NCI-H1092 treated with DMSO at 0.1 percent for 48 hours (cell line): ENCODE measurements at places on chromosomes 16 and 17.

DNA sequence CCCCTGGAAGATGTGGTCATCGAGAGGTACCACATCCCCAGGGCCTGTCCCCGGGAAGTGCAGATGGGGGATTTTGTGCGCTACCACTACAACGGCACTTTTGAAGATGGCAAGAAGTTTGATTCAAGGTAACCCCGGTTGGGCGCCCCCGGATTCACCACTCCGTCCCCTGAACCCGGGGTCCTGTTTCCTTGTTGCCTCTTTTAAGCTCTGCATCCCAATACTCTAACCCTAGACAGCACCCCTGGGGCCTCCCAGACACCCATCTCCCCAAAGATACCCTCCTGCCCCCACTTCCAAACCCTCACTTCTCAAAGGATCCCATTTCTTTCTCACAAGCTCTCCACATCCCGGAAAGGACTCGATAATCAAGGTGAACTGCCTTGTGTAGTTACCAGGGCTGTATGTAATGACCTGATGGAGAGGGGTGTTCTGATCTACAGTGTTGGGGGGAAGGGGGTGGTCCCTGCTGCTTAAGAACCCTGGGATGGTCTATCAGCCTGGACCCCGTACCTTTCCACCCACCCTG lies 412 bp downstream of the FKBP10 start:
- no peak for DNase-seq

GRCh38 chr17:55219934-55220333 lies 44.8 kb upstream of the HLF start:
- peak; percentile 61 for DNase-seq

DNA sequence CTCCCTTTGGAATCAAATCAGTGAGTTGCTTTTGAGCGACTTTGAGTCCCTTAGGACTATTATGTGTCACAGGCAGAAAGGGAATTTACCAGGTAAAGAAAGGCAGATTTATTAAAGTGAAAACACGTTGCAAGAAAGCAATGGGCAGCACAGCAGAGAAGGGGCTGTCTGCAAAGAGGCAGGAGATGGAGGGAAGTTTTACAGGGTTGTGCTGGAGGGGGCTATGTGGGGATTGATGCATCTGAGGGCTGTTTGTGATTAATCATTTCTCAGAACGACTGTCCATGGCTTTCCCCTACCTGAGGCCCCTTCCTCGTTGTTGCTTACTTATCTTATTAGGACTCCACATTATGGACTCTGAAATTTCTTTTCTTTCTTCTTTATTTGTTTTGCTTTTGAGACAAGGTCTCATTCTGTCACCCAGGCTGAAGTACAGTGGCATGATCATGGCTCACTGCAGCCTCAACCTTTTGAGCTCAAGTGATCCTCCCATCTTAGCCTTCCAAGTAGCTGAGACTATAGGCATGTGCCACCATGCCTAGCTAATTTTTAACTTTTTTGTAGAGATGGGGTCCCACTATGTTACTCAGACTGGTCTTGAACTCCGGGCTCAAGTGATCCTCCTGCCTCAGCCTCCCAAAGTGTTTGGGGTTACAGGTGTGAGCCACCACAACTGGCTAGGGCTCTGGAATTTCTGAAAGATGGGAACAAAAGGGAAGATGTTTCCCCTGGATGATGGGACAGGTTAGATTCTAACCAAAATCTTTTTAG lies 5.5 kb downstream of the WWP2 start:
- DNase-seq: no peak

DNA sequence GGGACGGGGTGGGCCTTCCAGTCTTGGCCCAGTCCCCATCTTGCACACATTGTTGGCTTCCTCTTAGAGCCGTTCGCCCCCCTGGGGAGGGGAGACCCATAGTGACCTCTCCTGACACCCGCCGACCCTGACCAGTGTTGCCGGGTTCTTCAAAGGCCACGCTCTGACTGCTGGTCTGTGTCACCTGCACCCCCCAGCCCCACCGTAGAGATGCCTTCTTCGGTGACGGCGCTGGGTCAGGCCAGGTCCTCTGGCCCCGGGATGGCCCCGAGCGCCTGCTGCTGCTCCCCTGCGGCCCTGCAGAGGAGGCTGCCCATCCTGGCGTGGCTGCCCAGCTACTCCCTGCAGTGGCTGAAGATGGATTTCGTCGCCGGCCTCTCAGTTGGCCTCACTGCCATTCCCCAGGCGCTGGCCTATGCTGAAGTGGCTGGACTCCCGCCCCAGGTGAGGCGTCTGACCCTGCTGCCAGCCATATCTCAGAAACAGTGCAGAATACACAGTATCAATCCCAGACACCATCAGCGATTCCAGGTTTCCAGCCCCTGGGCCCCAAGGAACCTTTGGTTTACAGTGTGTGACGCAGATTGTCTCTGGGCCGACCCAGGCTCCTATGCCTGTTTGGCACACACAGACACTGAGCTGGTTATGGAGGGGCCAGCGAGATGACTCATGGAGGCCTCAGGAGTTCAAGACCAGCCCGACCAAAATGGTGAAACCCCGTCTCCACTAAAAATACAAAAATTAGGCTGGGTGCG lies 1.3 kb downstream of the SLC26A11 start:
- no peak for DNase-seq

DNA sequence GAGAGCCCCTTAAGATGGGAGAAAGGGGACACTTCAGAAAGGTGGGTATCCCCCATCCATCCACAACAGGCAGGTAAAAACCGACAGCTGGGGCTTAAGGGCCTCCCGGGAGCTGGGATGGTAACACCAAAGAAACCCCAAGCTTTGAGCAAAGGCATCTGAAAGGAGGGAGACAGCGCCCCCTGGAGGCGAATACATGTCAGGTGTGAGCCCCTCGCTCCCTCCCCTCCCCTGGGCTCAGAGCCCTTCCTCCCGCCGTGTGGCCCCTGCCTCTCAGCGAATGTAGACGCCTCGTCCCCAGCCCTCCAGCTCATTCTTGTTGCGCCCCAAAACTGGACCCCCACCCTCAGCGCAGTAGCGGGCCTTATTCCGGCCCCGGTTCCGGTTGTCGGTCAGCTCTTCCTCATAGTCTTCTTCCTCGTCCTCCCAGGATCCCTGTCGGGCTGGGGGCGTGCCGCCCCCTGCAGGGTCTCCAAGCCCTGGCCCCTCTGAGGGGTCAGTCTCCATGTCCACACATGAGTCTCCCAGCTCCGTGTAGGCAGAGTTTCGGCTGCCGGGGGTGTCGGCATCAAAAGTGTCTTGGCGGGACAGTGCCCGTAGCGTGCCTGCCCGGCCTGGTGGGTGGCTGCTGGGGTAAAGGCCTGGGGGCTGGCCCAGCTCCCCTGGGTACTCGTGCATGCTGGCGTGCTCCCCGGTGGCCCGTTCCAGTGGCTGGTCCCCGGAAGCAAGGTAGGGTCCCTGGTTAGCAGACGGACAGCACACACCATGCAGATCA lies 9.1 kb upstream of the ARL5C start:
- peak; percentile 44 for DNase-seq

DNA sequence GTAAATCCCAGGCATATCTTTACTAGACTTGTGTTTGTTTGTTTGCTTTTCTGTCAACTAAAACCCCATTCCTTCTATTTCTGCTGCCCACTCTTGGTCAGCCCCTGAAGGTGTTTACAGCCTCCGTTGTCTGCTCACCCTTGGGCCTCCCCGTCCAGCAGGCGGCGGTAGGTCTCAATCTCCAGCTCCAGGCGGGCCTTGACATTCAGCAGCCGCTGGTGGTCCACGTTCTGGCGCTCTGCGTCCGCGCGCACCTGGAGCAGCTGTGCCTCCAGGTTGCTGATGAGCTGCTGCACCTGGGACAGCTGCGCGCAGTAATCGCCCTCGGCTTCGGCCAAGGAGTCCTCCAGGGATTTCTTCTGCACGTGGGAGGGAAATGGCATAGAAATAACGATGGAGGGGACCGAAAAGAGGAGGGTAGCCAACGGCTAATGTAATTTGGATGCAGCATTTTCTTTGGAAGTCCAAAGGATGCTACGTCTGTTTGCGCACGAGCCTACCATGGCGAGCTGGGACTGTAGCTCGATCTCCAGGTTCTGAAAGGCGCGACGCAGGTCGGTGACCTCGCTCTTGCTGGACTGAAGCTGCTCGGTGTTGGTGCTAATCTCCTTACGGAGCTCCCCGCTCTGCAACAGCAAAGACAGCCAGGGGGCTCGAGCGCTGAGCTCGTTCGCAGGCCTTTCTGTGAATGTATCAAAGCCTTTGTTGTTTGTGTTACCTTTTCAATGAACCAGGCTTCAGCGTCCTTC lies 3.9 kb downstream of the KRT12 start:
- DNase-seq: no peak

GRCh38 chr16:71593048-71593999 lies 16.4 kb upstream of the TAT start:
- no peak for DNase-seq
